ENCODE measurements at places on chromosomes 4 and X.

GRCh38 chr4:163111588-163111987, 55.1 kb downstream of the NAF1 start:
- DNase-seq, result no peak

DNA sequence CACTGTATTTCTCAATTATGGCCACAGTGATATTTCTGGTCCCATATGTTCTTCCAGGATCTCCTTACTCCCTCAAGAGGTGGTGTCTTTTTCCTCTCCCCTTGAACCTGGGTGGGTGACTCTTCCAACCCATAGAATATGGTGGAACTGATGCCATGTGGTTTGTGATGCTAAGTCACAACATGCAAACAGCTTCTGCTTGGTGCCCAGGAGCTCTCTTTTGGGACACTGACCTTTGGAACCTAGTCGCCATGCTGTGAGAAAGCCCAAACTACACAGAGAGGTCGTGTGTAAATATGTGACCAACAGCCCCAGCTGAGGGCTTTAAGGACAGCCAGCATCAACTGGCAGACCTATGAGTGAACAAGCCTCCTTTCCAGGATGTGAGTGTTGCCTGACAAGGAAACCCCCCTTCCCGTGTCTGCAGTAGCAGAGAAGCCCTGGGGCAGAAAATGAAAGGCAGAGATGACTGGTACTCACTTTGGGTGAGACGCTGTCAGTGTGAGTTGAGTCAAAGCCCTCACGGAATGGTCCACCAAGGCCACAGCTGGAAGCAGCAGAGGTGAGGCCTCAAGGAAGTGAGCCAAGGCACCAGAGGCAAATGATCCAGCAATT, 223.4 kb downstream of the BCOR start:
- DNase-seq, result peak; percentile 26

GRCh38 chr4:37745946-37746345, 59.8 kb upstream of the RELL1 start:
- DNase-seq, result no peak

GRCh38 chr4:24137671-24138601, 248.1 kb upstream of the PPARGC1A start:
- no peak for DNase-seq

GRCh38 chrX:143165778-143166177, 140.1 kb downstream of the SPANXN4 start:
- DNase-seq, result no peak

GRCh38 chr4:89196745-89197144, 85.4 kb downstream of the TIGD2 start:
- DNase-seq, result no peak

GRCh38 chrX:31697294-31697916, 625.6 kb upstream of the FTHL17 start:
- no peak for DNase-seq

DNA sequence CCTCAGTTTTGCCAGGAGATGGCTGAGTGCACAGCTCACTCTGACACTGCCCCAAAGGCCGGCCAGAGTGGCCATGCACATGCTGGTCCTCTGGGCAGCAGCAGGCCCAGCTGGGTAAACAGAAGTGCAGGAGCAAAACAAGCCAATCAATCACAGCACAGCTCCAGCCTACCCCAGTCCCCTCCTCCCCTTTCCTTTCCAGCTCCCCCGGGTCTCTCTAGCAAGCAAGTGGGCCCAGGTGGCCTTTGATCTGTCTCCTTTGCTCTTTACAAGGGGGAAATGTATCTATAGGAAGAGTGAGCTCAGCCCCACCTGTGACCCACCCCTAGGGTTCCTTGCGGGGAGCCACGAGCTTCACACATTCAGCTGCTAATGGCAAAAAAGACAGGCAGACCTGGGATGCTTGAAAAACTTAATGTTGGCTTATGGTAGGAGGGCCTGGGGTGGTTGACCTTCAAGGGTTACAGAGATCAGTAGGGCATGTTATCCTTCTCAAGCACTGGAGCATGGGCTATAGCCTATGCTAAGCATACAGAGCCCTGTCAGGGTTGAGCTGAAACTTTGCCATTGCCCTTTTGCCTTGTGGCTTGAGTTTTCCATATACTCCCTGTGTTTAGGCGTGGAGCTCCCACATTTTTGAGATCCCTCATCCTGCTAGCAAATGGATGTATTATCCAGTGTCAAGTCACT, 57.8 kb upstream of the PLAC1 start:
- DNase-seq, result no peak

DNA sequence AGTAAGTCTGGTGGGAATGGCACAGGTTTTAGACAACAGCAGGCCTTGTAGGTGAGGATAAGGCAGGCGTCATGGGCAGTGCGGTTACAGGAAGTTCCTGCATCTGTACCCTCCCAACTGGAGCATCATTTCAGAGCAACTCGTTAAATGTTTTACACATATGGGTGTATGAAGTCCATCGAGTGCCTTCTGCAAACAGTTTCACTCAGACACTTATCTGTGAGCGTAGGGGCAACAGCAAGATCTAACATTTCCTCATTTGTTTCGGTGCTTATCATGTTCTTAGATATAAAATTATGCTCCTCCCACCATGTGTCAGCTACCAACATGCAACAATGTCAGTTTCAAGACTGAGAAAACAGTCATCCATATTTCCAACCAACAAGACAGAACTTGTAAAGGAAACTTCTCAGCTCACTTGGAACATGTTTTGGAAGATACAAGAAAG, 69.9 kb downstream of the ELOVL6 start:
- no peak for DNase-seq

- DNase-seq, result no peak
These were observed 28.9 kb downstream of the SNX25 start for GRCh38 chr4:185238215-185238681.

- DNase-seq, result no peak
These were observed 5.0 kb downstream of the OPRPN start for GRCh38 chr4:70402762-70403161.

- DNase-seq, result no peak
These were observed 331.5 kb upstream of the PABPC4L start for GRCh38 chr4:134533068-134533467.

DNA sequence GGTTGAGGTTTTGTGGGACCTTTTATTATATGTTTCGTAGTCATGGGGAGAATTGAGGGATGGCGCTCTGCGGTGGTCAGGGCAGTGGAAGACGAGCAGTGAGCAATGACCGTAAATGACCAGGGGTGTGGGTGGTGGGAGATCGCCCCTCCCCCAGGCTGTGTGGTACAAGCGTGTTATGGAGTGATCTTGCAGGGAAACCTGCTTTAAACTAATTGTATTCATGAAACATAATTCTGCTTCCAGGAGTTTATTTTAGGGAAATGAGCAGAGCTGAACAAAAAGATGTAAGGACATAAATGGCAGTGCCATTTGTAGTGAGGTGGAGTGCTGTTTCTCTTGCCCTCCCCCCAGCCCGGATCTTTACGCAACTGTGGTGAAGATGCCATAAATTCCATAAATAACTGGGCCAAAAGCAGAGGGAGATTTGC, 20.2 kb downstream of the GYG2 start:
- no peak for DNase-seq

- DNase-seq, result no peak
These were observed 3.1 kb upstream of the TASL start for GRCh38 chrX:30580641-30581040.

DNA sequence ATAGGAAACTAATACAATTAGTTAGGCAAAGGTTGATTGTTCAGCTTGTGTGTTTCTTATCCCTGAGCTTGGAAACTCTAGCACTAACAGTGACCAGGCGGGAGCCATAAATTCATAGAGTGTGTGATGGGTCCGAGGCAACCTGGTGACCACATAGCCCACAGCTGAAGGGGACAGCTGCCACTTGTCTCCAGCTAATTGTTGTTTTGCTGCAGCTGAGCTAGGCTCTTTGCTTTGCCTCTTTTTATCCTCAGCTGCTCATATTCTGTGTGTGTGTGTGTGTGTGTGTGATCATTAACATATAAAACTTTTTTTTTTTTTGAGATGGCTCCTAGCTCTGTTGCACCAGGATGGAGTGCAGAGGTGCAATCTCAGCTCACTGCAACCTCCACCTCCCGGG, 53.2 kb downstream of the DOCK11 start:
- DNase-seq, result no peak

- DNase-seq, result no peak
These were observed 6.4 kb upstream of the PTTG2 start for GRCh38 chr4:37953620-37954293.

- no peak for DNase-seq
These were observed 69.6 kb upstream of the BCOR start for GRCh38 chrX:40167233-40167849.

GRCh38 chr4:173318648-173319211, 15.4 kb downstream of the HMGB2 start:
- no peak for DNase-seq

DNA sequence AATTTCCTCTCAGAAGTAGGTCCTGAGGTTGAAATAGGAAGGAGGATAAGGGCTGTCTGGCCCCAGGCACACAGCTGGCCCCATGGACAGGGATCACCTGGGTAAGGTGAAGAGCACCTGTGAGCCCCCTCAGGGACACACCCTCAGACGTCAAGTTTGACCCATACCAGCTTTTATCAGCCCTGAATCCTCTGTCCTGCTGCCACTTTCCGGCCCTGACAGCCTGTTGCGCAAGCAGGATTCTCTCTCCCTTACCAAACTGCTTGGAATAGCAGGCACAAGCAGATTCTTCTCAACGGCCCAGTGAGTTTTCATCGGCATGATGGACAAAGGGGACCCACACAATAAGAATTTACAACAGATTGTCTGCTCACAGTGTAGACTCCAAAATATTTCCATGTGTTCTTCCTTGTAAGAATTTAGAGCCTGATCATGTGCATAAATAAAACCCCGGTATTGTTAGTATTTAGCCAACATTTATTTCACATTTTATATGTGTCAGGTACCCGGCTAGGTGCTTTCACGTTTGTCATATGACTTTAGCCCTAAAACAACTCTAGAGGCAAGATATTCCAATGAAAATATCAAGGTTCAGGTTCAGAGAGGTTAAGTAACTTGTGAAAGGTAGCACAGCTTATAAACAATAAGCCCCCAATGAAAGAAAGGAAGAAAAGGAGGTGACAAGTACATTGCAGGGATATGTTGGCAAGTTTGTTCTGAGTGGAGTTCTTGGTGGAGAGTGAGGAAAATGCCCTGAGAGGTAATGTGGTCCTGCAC, 107.2 kb upstream of the KIT start:
- no peak for DNase-seq

GRCh38 chrX:7926501-7926900, 712 bp downstream of the PNPLA4 start:
- DNase-seq, result no peak

DNA sequence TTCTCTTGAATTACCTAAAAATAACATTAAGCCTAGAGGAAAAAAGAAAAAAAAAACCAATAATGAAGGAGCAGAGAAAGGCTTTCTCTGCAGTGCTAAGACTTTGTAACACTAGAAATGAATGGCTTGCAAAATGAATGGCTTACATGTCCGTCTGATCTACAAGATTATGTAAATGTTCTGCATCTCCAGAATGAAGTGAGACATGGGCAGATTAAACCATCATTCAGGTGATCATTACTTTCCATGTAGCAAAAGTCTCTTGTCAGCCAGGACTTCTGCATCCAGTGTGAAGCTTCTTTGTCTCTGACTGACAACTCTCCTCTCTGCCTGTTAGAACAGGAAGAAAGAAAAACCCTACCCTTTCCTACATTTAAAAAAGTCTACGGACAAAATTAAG, 304.3 kb downstream of the LDB2 start:
- DNase-seq, result no peak

DNA sequence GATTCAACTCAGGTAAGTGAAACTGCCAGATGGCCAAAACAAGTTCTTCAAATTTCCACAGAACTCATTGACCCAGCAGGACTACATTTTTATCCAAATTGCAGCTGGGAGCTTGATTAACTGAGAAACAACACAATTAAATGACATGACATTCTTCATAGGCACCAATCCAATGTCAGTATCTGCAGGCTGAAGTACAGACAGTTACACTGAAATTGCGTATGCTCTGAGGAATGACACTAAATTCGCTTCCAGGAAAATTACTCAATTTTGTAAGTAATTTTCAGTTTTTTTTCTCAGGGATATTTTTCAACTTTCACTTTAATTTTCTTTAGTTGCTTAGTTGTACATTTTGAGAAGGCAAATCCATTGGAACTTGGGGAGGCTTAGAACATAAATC, 4.5 kb downstream of the C1GALT1C1 start:
- DNase-seq, result no peak

DNA sequence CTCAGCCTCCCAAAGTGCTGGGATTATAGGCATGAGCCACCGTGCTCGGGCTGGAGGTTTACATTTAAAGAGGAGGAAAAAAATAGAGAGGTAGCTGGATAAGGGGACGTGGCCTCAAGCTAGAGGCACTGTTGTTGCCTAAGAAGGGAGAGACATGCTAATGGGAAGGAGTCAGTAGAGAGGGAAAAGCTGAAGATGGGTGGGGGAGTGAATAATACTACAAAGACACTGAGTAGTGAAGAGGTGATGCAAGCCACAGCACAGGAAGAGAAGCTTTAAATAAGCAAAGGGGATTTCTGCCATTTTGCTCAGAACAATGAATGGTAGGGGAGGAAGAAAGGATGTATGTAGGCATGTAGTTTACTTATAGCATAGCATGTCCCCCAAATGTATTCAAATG, 11.5 kb upstream of the AP1S2 start:
- no peak for DNase-seq

DNA sequence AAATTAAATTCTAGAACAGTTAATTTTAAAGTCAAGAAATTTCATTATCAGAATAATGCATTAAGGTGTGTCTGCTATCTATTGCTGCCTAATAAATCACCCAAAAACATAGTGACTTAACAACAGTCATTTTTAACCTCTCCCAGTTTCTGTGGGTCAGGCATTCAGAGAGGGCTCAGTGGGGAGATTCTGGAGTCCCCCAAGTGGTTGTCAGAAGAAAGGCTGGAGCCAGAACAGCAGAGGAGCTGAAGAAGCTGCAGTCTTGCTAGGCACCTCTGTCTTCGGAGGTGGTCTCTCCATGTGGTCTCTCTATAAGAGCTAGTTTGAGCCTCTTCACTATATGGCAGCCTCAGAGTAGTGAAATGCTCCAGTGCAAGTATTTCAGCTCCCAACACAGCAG, 9.3 kb upstream of the HOPX start:
- DNase-seq, result no peak

DNA sequence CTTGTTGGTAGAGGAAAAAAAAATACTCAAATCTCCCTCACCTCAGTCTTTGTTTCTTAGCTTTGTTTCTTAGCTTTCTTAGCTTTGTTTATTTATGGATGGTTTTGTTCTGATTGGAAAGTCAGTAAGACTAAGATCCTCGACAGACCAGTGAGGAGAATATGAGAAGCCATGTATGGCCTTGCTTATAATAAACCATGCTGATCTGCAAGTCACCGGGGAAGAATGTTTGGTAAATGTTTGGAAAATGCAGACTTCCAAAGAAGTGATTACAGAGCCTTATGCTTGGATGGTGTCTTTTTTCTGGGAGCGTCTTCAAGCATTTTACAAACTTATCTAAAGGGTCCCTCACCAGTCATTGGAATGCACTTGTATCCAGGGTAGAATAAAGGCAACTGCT, 90.1 kb upstream of the NOCT start:
- no peak for DNase-seq

DNA sequence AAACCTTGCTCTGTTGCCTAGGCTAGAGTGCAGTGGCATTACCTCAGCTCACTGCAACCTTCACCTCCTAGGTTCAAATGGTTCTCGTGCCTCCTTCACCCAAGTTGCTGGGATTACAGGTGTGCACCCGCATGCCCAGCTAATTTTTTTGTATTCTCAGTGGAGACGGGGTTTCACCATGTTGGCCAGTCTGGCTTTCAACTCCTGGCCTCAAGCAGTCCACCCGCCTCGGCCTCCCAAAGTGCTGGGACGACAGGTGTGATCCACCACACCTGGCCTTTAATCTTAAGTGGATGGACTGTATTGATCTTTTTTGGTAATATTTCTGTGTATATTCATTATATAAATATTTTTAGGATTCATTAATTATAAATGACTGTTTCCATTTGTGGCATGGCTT, 158.7 kb upstream of the CXorf51A start:
- DNase-seq, result no peak

Data from activated CD4-positive, CD25-positive, alpha-beta regulatory T cell treated with anti-CD3 and anti-CD28 coated beads, Interleukin-2, amount 50 U/mL, for 16 hours (primary cell).